ENCODE measurements at places on chromosomes 13 and 19.

- DNase-seq, result no peak
These were observed 86.9 kb upstream of the GPR183 start for GRCh38 chr13:99393791-99394735.

GRCh38 chr13:110524541-110525257 is 36.8 kb downstream of the RAB20 start:
- no peak for DNase-seq

DNA sequence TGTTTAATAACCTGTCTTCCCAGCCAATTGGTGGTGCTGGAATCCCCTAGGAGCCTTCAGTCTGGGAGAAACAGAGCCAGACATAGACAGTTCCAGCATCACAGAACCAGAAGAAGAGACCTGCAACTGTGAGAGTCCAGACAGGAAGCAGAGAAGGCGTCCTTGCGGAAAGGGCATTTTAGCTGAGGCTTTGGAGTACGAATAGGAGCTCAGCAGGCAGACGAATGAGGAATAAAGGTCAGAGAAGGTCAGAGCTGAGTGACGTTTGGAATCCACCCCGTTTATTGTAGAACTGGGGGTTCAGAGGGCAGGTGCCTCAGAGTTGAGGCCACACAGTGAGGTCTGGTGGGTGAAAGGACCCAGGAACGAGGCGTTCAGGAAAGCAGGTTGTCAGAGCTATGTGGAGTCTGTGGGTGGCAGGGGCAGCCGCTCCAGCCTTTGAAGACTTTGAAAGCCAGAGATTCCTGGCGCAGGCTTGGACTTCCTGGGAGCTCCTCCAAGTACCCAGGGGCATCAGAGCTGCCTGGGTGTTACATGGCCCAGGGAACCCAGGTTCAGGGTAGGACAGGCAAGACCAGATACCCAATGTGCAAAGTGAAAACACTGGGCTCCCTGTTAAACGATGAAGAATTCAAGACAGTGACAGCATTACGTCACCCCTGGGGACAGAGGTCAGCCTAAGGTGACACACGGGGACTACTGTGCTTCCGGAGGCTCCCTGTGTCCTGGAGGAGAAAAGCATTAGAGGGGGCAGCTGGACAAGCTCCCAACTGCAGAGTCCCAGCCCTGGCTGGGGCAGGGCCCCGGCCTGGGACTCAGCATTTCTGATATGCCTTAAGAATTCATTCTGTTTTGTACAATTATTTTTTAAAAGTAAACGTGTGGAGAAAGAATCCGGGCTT is 5.5 kb downstream of the ARRDC2 start:
- DNase-seq, result no peak

GRCh38 chr13:47680748-47681147 is 320.3 kb downstream of the SUCLA2 start:
- no peak for DNase-seq

DNA sequence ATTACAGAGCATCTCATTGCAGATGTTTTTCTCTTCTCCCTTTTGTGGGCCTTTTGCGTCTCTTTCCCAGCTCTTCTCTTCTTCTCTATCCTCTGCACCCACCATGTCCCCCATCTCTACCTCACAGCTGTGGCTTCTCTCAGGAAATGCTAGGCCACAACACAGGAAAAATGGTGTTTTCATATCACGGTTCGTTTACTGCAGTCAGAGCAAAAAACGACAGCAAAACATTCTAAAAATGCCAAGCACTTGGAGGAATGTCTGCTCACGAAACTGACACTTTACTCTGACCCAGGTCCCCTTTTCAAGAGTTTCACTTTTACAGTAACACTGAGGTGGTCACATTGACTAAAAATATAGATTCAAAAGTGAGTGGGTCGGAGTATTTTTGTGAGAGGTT is 152.2 kb downstream of the DCT start:
- no peak for DNase-seq

- no peak for DNase-seq
These were observed 24.3 kb downstream of the COL4A2 start for GRCh38 chr13:110331362-110331761.

GRCh38 chr13:38965281-38965680 is 25.4 kb downstream of the STOML3 start:
- no peak for DNase-seq

- no peak for DNase-seq
These were observed 57.9 kb downstream of the ZNF100 start for GRCh38 chr19:21709464-21709863.

DNA sequence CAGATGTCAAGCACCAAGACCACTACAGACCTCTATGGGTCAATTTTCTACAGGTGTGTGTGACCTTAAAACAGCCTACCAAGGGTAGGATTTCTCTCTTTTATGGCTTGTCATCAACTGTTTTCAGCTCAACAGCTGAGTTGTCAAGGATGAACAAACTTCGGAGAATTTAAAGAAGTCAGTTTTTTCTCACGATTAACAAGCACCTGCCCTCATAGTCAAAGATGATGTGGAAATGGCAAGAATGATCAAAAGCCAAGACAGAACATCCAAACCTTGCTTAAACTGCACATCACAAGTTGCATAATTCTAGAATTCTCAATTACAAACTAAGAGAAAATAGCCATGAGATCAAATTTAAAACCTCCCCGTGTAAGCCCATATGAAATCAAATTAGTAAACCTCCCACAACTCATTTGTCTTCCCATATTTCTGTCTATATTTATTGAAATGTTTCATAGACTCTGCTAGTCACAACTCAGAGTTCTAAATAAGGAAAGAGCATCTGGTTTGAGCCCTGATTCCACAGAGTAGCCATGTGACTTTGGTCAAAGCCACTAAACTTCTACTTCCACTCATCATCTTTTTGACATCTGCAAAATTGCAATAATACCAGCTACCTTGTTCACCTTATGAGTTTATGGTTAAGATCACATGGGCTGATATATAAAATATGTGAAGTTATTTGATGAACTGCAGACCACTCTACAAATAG is 521.5 kb upstream of the HTR2A start:
- no peak for DNase-seq

DNA sequence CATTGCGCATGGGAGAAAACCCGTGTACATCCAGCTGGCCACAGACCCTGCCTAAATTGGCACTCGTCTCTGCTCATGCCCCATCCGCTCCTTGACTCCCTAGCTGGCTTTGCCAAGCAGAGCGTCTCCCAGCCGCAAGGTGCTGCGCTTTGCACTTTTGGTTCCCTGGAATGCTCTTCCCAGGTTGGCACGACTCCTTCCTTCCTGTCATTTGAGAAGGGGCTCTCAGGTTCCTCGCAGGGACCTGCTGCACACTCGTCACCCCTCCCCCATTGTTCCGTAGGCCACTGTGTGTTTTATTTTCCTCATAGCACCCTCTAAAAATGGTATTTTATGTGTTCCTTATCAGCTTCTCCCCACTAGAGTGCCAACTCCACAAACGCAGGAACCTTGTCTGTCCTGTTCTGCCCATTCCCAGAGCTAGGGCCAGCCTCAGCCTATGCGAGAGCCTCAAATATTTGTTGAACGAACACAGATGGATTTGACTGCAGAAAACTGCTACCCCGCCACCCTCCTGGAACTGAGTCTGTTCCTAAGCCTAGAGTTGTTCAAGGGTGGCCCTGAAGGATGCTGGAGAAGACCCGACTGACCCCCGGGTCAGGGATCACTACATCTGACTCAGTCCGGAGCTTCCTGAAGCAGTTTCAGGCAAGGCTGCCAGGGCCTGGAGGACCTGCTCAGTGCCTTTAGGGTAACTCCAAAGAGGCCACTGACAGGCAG is 8.4 kb upstream of the CEBPA start:
- no peak for DNase-seq

Data from NCI-H1048 (cell line).